ENCODE measurements at places on chromosomes 2 and 18. TPM values are rescaled to one million over a fixed set of nuclear protein-coding genes. Genes with fewer than 3 reads are reported as not detected.

DNA sequence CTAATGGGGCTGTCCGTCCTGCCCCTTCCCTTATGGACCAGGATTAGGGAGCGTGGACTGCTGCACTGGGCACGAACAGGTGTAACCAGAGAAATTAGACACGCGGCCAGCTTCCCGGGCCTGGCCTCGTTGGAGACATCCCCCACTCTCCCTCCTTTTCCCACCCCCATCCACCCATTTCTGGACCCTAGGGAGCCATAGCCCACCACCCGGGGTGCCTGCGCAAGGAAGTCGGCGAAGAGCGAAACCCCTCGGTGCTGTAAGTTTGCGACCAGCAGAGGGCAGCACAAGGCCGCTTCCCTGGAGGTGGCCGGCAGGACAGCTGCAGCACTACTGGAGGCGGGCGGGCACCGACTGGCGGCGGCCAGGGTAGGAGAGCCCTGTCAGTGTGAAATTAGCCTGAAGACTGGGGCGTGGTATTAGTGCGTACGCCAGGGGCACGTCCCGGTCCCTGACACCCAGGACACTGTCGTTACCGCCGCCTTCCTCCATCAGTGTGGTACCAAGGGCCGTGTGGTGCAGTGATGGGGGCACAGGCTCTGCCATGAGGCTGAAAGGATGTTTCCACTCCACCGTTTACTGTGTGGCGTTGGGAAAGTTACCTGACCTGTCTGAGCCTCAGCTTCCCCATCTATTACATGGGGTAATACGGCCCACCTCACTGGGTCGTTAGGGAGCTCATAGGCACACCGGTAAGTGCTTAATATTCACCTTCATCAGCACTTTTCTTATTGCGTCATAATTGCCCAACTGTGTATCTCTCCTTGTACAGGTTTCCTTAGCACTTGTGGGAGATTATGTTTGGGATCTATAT lies 36.0 kb upstream of the CD207 start:
- peak; percentile 92 for DNase-seq

MTX2 gene
- total RNA-seq: 18.0 TPM

DNA sequence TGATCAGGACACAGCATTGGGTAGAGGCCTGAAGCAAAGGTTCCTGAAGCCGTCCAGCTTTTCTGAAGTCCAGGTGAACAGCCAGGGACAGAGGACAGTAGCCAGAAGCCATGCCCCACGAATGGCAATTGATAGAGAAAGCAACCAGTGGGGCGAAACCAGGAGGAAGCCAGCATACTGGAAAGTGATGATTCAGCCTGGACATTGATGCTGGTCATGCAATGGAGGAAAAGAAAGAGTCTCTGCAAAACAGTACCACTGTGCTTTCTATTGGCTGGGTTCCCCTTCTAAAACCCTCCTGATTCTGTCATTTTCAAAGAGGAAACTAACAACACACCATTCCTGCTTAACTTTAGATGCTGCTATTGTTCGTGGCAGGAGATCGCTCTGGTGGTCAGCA lies 221.4 kb upstream of the EPAS1 start:
- no peak for DNase-seq

ERICH2 gene
- total RNA-seq: 1.3 TPM

CHRND gene
- not detected for total RNA-seq

- DNase-seq: no peak
Measured at GRCh38 chr18:36378205-36378604, 80.7 kb downstream of the FHOD3 start.

DNA sequence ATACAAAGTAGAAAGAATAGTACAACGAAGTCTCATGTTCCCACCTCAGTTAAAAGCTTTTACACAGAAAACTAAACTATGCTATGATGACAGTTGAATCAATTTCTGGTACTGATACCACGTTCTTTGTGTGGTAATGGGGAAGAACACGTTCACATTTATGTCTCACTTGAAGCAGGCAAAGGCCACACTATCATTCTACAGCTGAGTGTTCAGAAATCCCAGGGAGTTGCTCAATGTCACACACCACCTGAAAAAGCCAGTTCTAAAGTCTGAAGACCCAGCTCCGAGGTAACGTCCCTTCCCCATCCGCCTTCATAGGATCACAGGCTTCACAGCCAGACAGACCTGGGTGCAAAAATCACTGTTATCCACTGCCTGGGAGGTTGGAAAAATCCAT lies 8.9 kb downstream of the RNF149 start:
- DNase-seq: no peak

DNA sequence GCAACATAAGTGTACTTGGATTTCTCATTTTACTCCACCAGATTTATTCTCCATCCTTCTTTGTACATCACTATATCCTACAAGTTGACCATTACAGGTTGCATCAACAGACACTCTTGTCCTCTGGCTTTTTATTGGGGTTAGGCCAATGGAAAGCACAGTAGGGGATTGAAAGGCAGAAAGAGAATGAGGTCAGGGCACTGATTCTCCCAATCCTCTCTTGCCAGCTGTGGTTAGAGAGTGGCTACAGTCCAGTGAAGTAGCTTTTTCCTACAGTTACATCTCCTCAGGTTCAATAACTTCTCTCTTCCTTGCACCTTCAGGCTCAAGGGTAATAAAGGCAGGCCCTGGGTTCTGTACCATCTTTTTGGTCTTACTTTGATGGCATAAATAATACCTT lies 20.2 kb upstream of the COL5A2 start:
- DNase-seq: no peak

- peak; percentile 20 for DNase-seq
Measured at GRCh38 chr18:48819276-48819675, 131.5 kb downstream of the SMAD7 start.

MORN2 gene
- total RNA-seq: 7.9 TPM

DNA sequence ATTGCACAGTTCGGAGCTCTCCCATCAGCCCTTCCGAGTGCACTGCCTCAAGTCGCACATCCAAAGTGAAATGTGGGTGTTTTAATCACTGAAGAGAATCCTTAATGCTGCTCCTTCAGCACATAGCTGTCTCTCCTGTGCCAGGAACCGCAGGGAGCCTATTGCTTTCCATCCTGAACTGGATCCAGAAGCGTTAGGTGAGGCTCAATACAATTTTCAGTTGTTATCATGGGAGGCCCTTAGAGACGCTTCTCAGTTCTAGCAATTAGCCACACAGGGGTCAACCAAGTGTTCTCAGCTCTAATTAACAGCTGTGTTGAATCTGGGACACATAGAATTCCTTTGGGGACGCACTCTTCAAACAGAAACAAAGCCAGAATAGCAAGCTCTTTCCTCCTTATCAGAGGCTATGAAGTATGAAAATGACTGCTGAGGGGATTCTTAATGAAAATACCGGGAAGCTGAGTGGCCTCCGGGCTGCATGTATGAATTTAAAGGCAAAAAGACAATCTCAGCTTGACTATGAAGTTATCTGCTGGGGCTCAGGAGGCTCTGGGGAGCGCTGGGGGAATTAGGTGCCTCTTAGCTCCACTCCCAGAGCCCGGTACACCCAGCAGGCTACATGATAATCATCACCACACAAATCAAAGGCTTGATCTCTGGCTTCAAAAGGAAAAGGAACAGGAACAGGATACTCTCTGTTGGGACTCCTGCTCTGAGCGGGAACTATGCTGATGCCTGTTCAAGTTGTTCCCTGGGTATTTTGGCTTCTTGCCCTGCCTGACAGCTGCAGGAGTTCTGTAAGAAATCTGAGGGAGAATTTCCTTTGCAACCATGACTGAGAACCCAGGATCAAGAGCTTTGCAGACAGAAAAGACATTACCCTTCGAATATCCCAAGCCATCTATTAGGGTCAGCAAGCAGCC lies 55.4 kb upstream of the NCOA1 start:
- DNase-seq: peak; percentile 76

TOGARAM2 gene
- total RNA-seq: 0.65 TPM

DNA sequence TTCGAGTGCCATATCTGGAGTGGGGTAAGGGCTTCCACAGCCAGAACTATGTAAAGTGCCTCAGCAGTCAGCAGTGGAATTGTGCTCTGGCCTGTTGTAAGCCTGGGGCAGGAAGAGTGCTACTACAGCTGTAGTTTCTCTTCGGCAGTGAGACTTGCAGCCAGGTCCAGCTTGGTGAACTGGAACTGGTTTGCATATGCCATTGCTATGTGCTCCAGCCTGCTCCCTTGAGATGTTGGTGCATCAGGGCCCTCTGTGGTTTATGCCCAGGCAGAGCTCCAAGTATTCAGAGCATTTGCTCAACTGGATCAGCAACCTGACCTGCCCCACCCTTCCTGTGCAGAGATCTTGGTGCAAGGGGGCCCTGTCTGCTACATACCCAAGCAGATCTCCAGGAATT lies 47.8 kb downstream of the ZNF804A start:
- no peak for DNase-seq

GRCh38 chr2:236221798-236222197 lies 42.4 kb downstream of the ASB18 start:
- DNase-seq: no peak

SF3B6 gene
- 60.5 TPM for total RNA-seq

DNA sequence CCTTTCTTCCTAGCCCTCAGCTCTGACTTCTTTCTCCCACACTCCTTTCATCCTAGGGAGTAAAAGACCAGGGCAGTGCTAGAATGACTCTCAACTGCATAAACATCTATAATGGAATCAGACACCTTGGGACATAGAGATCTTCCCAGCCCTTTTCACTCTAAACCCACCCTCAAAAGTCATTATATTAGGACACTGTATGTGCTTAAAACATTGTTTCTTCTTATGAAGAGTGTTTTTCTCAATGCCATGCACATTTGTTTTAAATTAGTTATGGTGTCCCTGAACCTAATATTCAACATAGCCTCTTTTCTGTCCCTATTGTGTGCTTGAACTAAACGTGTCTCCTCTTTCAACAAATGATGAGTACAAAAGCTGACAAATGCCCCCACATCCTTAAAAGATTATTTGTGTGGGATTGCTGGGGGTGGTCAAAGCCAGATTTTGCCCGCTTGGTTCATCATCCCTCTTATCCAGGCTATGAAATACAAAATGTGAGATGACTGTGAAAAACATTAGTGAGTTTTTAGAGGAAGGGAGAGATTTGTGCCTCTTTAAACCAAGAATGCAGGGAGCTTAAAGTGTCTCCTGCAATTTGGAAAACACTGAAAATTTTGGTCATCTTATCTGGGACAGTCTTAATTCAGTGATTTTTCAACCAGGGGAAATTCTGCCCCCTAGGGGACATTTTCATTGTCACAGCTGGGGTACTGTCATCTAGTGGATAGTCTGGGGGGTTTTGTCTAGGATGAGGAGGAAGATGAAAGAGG lies 29.0 kb downstream of the SERPINB5 start:
- DNase-seq: no peak

DNA sequence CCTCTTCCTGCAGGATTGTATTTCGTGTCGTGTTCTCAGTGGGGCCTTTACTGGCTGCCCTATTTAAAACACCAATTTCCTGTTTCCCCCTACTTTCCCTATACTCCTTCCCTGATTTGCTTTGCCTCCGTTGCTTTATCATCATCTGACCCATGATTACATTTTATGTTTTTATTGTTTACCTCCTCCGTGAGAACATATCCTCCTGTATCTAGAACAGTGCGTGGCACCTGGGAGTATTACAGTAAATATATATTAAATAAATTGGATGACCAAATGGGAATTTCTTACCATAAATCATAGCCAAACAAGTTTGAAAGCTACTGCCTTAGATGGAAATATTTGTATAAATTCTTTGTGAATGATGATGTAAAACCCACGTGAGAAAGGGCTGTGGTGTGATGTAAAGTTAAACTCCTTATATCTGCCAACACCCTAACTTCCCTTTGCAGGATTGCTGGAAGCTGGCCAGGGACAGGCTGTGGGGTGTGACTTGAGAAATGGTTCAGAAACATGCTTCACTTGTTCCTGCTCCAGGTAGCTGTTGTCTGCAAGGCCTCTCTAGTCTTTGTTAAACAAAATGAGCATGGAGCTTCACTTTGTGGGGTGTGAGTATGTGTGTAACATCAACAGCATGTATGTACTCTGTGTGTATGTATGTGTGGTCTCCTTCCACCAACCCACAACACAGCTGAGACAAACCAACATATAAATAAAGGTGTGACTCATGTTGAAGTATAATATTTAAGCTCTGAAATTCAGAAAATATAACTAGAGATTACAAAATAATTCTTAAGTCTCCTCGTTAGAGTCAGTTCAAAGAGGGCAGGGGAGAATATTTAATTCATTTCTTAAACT lies 40.3 kb downstream of the LHCGR start:
- no peak for DNase-seq

DNA sequence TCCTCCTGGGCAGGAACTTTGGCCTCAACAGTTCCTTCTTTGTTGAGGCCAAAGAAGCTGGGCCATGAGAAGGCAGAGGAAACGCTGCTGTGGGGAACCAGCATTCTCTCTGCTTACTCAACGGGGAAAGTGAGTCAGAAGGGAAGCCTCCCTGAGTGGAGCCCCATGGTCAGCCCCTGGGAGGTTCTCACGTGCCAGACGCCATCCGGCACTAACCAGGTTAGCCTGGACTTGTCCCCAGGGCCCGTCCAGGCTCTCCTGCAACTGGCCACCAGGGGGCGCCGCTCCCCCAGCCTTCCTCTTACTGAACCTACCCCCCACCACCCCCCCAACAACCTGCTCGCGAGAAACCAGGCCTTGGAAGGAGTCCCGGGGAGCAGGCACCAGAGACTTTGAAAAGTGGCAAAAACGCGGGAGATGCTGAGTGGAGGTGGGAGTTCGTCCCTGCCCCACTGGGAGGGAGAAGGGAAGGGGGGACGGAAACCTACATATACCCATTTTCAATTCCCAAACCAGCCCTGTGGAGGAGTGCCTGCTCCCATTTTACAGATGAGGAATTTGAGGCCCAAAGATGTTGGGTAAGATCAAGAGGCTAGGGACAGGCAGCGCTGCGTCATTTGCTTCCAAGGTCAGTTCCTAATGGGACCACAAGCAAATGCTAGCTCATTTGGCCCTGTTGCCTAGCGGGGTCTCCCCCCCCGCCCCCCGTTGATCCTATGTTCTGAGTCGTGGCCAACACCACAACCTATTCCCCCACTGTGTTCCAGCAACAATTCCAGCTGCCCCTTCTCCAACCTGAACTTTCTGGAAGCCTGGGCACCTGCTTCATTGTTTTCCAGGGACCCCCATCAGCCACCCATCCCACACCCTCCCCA lies 20.0 kb downstream of the TEX44 start:
- peak; percentile 99 for DNase-seq

DNA sequence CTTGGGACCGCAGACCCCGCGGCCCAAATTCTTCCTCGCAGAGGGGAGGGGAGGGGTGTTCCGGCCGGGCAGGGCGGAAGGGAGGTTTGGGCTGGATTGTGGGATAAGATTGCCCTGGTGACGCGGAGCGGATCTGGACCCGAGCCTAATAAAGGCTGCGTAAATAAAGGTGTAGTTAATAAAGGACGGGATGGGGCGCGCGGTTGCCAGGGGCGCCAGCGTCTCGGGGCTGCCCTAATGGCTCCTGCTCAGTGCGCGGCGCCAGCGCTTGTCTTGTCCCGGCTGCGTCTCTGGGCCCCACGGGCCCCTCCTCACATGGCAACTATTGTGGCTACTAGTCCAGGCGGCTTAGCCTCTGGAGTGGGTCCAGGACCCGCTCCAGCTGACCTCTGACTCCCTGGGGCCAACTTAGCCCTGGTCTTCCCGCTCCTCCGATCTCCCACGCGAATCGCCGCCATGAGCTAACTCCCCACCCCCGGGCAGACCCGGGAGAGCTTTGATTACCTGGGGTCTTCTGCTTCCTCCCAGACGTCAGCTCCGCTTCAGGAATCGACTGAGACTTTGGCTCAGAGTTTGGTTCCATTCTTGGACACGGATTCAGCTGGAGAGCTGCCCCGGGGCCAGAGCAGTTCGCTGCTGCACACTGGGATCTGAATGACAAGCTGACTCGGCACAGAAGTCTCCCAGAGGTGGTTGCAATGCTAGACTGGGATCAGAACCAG lies 36.5 kb downstream of the SLC25A52 start:
- peak; percentile 79 for DNase-seq

ERLEC1 gene
- total RNA-seq: 55.0 TPM

Data from aorta (tissue), 5 donors.